CD4-positive, alpha-beta T cell treated with Interleukin-4 for 4 hours (primary cell): ENCODE measurements at places on chromosomes 13 and 19.
A peak's percentile ranks its signal among the peaks of the same experiment; 100 is the strongest.

GRCh38 chr13:97600458-97601075 is 166.6 kb downstream of the RAP2A start:
- DNase-seq = no peak

GRCh38 chr19:51660975-51661600 is 14.5 kb upstream of the SIGLEC14 start:
- peak; percentile 35 for DNase-seq

DNA sequence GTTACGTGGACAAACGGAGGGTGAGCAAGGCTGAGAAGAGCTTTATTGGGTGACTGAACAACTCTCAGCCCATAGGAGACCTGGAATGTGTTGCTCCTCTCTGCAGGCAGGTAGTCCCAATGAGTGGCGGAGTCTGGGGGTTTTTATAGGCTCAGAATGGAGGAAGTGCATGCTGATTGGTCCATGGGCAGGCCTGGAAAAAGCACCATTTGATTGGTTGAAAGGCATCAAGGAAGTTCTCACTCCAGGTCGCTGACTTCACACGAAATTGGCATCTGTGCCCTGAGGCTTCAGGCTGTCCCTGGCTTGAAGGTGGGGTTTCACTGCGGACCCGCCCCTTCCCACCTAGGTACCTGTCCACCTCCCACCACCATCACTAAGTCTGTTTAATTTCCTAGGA is 65.4 kb downstream of the SPATA13 start:
- DNase-seq = no peak

- no peak for DNase-seq
These were observed 108.4 kb downstream of the KLF5 start for GRCh38 chr13:73167028-73167820.

GRCh38 chr13:33676045-33676989 is 141.6 kb upstream of the RFC3 start:
- no peak for DNase-seq

DNA sequence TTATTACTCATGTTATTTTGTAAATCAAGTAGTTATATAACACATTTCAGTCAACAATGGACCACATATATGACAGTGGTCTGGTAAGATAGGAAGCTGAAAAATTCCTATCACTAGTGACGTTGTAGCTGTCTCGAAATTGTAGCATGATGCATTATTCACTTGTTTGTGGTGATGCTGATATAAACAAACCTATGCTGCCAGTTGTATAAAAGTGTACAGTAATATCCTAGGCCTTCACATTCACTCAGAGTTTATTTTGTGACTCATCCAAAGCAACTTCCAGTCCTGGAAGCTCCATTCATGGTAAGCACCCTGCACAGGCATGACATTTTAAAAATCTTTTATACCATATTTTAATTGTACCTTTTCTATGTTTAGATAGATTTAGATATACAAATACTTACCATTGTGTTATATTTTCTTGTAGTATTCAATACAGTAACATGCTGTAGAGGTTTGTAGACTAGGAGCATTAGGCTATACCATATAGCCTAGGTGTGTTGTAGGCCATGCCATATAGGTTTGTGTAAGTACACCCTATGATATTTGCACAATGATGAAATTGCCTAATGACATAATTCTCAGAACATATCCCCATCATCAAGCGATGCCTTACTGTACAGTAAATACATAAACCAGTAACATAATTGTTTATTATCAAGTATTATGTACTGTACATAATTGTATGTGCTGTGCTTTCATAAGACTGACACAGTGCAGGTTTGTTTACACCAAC is 49.3 kb downstream of the IFT88 start:
- DNase-seq = no peak

DNA sequence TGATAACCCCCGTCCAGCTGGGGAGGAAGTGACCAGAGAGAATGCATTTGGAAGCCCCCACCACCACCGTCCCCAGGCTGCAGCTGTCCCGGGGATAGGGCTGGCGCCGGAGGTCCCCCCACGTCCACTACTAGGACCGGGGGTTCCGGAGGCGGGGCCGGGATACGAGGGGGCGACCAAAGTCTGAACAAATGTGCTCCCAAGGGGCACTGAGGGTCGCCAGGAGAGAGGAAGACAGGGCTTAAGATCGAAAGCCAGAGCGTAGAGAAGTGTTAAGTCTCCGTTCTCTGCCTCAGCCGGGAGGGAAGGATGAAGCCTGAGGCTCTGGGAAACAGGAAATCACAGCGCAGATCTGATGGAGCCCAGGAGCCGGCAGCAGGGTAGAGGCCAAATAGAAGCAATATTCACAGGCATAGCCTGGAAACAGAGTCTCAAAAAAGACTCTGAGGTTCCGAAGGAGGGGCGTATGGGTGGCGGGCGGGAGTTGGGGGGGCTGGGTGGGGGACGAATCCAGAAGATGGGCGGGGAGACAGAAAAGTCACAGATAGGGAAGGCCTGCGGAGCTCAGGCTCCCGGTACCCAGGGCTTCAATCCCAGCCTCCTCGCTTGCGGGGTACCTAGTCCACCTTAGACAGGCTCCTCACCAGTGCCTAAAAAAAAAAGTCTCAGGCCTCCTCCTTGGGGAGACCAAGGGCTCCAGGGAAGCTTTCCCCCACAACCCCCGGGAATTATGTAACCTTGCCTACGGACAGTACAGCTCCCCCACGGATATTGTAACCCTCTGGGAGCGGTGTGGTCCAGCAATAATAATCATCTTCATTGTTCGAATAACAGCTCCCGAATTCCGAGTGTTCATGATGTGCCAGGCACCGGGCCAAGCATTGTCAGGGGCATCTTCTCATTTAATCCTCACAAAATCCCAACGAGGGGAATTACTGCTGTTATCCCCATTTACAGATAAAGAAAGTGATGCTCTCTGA is 1.1 kb upstream of the ERF start:
- DNase-seq = no peak

DNA sequence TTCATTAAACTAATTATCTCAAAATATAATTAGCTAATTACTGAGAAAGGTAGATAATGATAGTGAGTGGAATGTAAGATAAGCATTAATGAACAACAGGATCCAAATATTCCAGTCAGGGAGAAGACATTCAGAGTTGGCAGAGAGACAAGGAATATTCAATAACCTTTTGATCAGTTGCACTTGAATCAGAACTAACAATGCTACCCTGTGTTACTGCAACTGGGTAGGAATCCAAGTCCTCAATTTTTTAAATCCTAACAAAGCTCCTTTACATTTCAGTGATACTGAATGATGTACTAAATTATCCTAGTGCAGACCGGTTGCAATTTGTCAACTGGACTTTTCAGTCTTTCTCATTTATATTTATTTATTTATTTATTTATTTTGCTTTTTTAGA is 107.1 kb upstream of the MIR17HG start:
- no peak for DNase-seq

DNA sequence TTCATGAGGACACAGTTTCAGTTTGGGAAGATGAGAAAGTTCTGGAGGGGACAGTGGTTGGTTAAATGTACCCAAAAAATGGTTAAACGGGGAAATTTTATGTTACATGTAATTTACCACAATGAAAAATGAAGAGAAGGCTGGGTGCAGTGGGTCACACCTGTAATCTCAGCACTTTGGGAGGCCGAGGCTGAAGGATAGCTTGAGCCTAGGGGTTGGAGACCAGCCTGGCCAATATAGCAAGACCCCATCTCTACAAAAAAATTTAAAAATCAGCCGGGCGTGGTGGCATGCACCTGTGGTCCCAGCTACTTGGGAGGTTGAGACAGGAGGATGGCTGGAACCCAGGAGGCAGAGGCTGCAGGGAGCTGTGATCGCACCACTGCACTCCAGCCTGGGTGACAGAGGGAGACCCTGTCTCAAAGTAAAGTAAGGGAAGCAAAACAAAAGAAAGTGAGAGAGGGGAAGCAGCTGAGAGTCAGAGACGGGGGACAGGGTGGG is 17.2 kb downstream of the GNG7 start:
- DNase-seq = no peak
